HS-5 (cell line): ENCODE measurements at places on chromosomes 16 and 17.
A peak's percentile ranks its signal among the peaks of the same experiment; 100 is the strongest.

- DNase-seq = no peak
Measured at GRCh38 chr16:87728026-87728425, 37.8 kb downstream of the KLHDC4 start.

- DNase-seq = no peak
Measured at GRCh38 chr17:67041531-67041930, 2.8 kb upstream of the CACNG1 start.

DNA sequence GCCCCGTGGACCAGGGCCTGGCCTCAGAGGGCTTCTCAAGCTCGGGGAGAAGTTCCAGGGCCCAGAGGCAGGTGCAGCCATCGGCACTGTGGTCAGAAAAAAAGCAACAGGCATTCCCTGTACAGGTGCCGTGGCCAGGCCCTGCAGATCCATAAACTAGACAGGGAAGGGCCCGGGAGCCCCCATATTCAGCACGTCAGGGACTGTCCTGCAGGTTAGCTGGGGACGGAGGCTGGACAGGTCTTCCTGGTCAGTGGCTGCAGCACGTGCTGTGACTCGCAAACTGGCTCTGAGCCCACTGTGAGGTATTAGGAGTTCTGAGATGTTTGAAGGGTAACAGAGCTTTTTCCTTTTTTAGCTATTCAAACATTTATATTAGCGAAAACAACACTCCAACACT is 15.0 kb upstream of the C16orf95 start:
- DNase-seq = no peak

DNA sequence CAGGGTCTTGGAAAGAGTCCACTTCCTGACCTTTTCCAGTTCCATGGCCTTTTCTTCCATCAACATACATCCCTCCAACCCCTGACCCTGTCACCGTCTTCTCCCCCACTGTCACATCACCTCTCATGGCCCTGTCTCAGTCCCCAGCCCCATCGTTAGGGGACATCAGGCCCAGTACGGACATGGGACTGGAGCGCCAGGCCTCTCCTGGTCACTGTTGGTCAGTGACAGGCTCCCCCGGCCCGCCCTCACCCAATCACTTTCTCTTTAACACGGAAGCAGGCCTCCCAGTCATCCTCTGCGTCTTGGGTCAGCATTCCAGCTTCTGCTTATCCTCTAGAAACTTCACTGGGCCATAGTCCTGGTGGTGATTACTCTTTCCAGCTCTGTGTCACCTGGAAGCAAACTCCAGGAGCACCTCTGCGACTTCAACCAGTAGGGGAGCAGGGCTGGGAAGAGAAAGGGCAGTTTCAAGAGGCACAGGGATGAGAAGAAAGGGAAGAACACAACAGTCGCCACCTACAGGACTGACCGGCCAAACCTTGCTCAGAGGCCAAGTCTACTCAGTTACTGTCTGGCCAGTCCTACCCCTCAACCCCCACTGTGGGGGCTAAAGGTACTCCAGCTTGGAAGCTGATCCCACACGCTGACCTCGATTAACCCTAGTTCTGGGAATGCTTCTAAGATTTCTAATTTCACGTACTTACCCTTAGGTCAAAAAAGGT is 15.9 kb upstream of the ICAM2 start:
- DNase-seq = no peak

DNA sequence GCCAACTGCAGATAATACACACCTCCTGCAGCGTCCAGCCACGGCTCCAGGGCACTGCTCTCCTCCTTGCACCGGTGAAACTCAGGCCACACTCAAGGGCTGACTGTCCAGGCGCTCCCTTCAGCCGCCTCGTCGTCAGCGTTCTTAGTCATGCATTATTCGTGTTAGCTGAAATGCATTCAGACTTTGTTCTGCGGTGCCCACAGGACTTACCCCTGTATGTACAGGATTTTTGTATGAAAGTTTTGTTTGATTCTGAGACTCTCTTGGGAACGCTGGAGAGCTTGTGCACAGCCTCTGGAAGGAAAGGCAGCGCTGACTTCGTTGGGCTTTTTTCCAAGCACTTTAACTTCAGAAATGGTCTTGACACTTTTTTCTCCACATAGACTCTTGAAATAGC is 22.1 kb downstream of the CIBAR2 start:
- DNase-seq = no peak

DNA sequence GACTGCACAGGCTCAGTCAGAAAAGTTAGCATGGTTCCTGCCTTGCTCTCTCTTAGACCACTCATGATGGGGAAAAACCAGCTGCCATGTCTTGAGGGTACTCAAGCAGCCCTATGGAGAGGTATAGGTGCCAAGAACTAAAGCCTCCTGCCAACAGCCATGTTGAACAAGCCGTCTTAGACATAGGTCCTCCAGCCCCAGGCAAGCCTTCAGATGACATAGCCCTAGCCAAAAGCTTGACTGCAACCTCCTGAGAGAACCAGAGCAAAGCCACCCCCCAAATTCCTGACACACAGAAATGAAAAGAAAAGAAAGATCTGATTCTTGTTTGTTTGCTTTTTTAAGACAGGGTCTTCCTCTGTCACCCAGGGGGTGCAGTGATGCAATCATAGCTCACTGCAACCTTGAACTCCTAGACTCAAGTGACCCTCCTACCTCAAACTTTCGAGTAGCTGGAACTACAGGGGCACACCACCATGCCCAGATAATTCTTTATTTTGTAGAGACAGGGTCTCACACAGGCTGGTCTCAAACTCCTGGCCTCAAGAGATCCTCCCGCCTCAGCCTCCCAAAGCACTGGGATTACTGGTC is 36.3 kb downstream of the CMTM3 start:
- DNase-seq = no peak

DNA sequence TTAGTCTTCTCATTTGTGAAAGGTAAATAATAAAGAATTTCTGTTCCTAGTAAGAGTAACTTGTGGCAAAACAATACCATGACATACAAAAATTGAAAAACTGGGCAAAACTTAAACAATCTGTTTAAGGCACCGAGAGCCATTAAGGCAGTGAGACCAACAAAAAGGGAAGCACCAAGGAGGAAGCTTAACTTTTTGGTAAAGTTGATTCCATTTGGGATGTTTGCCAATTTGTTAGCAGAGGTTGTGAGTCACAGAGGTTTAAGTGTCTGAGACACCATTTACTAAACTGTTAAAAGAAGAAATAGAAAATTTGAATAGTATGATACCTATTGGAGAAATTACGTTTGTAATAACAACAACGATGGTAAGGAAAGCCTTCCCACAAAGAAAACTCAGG is 4.9 kb downstream of the SLC35G3 start:
- no peak for DNase-seq

- no peak for DNase-seq
Measured at GRCh38 chr16:31694461-31694860, 166.8 kb downstream of the AHSP start.

- no peak for DNase-seq
Measured at GRCh38 chr17:78458736-78459335, 80.4 kb downstream of the PGS1 start.

DNA sequence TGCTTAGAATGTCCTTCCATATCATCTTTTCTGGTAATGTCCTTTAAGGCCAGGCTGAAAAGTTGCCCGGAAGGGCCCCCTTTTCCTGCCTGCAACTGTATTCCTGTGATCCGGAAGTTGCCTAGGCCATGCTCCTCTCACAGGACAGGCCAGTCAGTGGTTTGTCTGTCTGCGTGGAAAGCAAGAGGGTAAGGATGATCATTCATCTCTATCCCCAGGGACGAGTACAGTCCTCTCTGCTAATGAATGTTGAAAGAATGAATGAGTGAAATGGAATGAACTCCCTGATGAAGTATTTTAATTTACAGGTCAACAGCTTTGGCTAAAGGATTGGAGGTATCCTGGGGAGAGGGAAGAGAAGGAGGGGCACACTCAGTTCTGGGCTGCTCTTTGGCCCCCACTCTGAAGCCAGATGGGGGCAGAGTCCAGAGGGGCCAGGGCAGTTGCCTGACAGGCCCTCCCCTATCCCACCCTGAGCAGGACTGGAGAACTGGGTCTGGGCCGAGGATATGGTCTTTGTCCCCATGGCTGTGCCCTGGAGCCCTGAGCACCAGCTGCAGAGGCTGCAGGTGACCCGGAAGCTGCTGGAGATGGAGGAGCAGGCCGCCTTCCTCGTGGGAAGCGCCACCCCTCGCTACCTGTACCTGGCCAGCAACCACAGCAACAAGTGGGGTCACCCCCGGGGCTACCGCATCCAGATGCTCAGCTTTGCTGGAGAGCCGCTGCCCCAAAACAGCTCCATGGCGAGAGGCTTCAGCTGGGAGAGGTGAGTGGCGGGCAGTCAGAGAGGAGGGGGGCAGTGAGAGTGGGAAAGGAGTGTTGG is 3.2 kb downstream of the AOC3 start:
- DNase-seq = no peak

GRCh38 chr16:69703638-69704037 is 22.7 kb downstream of the NQO1 start:
- DNase-seq = no peak

- no peak for DNase-seq
Measured at GRCh38 chr17:28497931-28498330, 8.2 kb upstream of the FOXN1 start.

DNA sequence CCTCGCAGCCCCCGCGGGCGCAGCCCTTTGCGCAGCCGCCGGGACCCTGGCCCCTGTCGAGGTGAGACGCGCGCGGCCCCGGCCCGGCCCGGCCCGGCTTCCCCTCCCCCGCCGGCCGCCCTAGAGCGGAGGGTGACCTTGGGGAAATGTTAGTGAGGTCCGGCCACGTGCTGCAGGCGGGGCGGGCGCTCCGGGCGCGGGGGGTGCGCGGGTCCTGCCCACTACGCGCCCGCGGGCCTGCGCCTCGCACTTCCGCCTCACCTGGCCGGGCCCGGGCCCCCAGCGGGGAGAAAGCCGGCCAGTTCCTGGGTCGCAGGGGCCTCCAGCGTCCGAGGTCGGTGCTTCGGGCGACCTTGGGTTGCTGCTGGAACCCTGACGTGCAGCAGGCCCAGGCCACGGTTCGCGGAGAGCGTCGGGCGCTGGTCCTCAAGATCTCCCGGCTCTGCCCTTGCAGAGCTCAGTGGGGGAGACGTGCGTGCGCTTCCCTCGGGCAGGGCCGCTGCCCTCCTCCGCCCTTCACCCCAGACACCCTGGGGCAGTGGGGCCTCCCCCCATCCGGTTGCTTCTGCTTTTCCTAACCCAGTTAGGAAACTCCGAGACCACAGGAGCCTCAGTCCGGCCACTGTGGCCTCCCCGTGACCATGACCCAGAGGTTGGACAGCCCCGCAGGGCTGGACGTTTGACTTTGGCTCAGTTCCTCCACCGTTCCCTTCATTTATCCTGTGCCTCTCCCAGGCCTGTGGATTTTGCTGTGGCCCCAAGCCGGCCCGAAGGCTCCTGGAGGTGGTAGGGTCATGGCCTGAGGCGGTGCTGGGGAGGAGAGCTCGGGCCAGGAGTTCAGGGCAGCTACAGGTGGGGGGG is 791 bp downstream of the MCRIP2 start:
- no peak for DNase-seq

DNA sequence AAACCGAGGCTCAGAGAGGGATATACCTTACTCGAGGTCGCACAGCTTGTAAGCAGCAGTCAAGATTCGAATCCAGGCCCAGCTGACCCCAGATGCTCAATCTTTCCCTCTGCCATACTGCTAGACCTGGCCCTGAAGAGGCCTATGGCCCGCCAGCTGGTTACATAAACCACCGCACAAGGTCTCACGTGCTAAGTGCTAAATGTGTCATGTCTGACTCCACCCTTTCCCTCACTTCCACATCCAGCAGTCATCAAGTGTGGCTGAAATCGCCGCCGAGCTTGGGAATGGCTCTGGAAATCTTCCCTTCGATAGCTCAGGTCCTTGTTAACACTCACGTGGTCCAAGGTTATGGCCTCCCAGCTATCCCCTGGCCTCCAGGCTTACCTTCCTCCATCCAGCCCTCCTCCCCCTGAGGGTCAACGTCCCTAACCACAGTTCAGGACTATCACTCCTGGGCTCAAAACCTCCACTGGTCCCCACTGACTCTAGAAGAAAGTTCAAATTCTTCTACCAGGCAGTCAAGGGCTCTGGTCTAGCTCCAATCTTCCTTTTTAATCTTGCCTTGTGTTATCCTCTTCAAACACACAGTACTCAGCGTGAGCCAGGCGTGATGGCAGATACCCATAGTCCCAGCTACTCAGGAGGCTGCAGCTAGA is 3.5 kb downstream of the ZBTB4 start:
- DNase-seq = no peak

- no peak for DNase-seq
Measured at GRCh38 chr16:53952215-53953208, 248.6 kb downstream of the FTO start.

GRCh38 chr17:46047398-46047797 is 48.3 kb downstream of the STH start:
- no peak for DNase-seq

DNA sequence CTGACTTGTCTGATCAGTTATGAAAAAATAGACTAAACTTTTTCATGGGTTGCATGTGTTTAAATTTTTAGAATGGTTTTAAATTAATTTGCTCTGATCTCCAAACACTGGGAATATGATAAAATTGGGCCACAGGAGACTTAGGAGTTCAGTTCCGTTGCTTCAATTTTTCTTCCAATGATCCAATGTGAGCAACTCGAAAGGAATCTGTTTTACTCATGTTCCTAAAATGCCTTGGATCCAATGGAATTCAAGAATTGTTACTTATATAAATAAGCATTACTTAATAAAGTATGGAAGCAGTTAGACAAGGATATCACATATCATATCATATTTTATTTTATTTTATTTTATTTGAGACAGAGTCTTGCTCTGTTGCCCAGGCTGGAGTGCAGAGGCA is 56.0 kb upstream of the NACA2 start:
- DNase-seq = peak; percentile 69

- DNase-seq = no peak
Measured at GRCh38 chr17:58318065-58318481, 10.5 kb downstream of the TSPOAP1 start.

GRCh38 chr17:47850692-47851573 is at the start of gene SP6:
SP6 (minus strand) TSS chr17:47851163; CDS start chr17:47848429, 2,734 bp downstream.
- DNase-seq = peak; percentile 25

- DNase-seq = no peak
Measured at GRCh38 chr16:78444-79150, 572 bp downstream of the MPG start.

DNA sequence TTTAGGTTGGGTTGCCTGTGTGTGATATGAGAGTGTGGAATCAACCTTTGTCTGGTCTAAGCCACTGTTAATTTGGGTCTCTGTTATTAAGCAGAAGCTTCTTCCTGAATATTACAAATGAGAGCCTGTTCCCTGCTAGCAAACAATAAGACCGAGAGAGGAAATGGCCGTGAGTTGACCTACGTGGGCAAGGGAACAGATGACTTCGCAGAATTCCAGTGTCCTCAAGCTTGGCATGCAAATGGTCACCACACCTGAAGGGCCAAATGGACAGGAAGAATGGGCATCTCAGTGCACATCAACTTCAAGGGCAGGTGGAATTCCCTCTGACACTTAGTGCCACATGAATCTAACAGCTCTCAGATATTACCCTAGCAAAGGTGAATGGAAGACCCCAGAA is 250.8 kb upstream of the FOXF1 start:
- DNase-seq = no peak

GRCh38 chr17:57735707-57736106 is 9.4 kb downstream of the CCDC182 start:
- DNase-seq = no peak

DNA sequence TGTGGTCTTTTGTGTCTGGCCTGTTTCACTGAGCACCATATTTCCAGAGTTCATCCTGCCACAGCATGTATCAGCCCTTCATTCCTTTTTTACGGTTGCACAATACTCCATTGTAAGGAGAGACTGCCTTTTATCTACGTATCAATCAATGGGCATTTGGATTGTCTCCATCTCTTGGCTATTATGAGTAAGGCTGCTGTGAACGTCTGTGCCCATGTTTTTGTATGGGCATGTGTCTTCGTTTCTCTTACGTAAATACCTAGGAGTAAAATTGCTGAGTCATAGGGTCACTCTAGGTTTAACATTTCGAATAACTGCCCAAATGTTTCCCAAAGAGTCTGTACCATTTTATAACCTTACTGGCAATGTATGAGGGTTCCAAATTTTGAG is 202.8 kb upstream of the FOXF1 start:
- DNase-seq = no peak
